Left kidney (tissue), 8 donors: ENCODE measurements at places on chromosomes 4 and X.

DNA sequence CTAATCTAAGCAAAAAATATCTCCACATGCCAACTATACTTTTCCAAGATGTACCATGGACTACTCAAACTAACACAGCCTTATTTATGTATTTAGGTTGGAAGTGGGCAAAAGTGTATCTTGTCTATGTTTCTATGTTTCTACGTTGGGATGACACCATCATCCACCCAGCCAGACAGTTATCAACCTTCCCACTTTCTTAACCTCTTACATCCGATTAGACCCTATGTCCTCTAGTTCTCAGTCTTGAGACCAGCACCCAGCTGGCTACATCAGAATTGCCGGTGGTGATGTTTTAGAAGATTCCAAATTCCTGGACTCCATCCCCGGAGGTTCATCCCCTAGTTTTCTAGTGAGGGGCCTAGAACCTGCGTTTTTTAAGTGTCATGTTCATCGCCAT lies 1.0 kb upstream of the AASDH start:
- no peak for DNase-seq

- DNase-seq: no peak
These were observed 77.9 kb upstream of the AFF2 start for GRCh38 chrX:148422526-148422925.

- no peak for DNase-seq
These were observed 89.5 kb upstream of the TRPC3 start for GRCh38 chr4:122041312-122041711.

GRCh38 chr4:26346203-26346620 lies 25.4 kb downstream of the RBPJ start:
- no peak for DNase-seq

GRCh38 chr4:32864713-32865351 lies 2144.7 kb downstream of the PCDH7 start:
- DNase-seq: no peak

DNA sequence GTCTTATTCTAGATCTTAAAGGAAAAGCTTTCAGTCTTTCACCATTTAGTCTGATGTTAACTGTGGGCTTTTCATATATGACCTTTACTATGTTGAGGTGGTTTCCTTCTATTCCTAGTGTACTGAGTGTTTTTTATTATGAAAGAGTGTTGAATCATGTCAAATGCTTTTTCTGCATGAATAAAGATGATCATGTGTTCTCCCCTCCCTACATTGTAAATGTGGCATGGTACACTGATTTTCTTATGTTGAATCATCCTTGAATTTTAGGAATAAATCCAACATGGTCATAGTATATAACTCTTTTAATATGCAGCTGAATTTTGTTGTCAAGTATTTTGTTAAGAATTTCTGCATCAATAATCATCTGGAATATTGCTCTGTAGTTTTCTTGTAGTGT lies 4.3 kb downstream of the CLGN start:
- DNase-seq: no peak

DNA sequence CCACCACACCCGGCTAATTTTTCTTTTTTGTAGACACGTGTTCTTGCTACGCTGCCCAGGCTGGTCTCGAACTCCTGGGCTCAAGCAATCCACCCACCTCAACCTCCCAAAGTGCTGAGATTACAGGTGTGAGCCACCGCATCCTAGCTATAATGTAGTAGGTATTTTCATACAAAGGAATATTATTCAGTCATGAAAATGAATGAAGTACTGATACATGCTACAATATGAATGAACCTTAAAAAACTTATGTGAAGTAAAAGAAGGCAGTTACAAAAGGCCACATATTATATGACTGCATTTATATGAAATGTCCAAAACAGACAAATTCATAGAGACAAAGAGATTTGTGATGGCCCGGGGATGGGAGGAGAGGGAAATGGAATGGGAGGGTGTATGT lies 4.7 kb upstream of the GATA1 start:
- DNase-seq: no peak

- DNase-seq: no peak
These were observed 229.8 kb downstream of the NLGN4X start for GRCh38 chrX:5998901-5999300.

- DNase-seq: no peak
These were observed 18.4 kb upstream of the DDX60 start for GRCh38 chr4:168336837-168337549.

DNA sequence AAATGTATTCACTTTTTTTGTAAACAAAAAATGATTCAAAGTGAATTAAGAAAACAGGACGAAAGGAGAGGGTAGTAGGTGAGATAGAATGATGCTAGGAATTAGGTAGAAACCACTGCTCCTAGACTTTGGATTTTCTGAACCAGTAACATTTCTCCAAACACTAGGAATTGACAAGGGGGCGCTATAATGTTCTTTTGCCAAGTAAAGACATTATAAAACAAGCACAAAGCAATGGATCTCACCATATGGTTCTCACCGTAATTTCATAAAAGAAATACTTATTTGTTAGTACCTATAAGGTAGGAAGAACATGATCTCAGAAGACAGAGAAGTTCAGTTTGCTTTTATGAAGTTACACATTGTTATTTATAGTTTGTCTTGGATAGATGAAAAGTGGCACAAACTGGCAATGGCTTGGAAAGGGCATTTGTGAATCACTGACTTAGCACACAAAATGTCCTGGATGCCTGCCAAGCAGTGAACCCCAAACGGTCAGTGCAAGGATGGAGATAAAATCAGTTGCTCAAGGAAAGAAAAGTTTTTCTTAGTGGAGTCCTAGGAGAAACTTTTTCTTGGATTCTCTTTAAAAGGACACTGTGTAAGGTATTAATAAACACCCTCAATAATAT lies 8.1 kb upstream of the TBC1D1 start:
- DNase-seq: no peak

DNA sequence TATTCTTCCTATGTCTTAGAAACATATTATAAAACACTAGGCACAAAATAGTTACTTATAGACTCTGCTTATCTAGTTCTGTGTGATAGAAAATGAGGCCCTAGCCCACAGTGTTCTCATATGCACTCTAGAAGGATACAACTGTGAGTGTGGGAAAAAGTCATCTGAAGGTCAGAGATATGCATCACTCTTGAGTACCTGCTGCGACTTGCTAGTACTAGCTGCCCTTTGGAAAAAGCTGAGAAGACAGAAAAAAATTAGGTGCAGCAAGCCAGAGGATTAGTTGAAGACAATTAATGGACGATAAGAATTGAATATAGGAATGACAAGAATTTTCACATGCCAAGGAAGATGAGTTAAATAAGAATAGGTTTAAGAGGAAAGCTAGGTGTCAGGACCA lies 61.3 kb downstream of the MTHFD2L start:
- no peak for DNase-seq

DNA sequence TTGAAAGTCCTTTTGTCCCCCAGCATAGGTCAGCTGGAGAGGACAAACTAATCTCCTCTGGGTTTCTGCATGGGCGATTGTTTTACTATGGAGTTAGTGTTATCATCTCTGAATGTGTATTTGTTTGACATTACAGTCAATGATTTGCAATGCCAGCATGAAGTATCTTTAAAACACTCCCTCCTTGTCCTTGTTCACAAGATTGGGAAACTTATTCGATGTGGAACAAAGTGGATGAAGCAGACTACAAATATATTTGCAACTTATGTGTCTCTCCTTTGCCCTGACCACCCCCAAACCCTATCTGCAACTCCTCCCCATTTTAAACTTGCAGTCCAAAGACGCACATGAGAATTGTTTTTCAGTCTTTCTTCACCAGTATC lies 1.5 kb upstream of the PITX2 start:
- no peak for DNase-seq

DNA sequence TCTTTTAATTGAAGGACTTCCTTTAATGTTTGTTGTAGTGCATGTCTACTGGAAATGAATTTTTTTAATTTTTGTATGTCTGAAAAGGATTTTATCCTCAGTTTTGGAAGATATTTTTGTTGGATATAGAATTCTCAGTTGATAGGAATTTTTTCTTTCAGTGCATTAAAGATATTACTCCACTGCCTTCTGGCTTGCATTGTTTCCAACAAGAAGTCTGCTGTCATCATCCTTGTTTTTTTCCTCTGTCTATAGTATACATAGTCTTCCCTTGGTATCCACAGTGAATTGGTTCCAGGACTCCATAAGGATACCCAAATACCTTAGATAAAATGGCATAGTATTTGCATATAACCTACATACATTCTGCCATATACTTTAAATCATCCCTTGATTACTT lies 33.5 kb downstream of the SCD5 start:
- DNase-seq: no peak

DNA sequence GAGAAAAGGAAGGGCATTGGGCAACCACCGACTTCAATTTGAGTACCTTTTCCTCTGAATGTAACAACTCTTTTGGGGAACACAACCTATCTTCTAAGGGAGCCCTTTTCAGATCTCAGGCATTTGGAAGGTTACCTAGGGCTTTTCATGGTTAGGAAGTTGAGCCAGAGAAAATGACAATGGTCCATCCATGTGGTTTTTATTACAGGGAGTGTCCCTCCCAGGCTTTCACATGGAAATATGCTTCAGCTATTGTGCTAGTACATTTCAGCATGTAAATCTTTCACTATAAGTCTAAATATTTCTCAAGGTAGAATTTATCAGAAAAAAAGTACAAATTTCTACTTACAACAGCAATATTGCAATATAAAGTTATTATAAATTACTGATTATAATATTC lies 259.8 kb downstream of the IQCM start:
- DNase-seq: no peak

GRCh38 chr4:77443941-77444340 lies 161.7 kb upstream of the CXCL13 start:
- no peak for DNase-seq

DNA sequence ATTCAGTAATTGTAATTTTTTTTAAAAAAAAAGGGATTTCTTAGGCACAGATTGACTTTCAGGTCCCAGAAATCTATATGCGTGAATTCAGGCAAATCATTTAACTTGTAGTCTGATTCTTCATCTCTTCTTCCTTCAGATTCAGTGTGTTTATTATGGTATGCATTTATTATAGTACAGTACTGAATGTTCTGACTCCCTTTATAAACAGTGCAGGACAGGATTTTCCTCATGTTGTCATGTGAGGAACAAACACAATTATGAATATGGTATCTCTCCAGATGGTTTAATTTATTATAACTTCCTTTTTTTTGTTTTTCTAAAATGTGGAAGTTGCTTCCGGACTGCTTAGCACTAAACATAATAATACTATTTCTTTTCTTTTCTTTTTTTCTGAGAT lies 54.2 kb downstream of the RPS3A start:
- DNase-seq: no peak

DNA sequence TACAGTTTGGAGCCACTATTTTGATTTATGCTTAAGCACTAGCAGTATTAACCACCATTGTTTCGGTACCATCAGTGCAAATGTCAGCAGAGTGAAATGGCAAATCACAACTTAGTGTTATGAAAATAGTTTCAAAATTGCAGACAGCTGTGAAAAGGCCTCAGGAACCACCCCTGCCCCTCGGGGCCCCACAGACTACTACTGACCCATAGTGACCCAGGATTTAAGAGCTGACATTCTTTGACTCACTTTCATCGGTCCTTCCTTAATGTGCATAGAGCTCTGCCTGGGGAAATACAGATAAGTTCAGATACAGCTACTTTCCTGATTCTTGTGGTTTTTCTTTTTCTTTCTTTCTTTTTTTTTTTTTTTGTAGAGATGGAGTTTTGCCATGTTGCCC lies 3.3 kb upstream of the BBS7 start:
- no peak for DNase-seq
